CD4-positive, alpha-beta T cell treated with Interleukin-4 for 1 hour (primary cell): ENCODE measurements at places on chromosomes 11 and 22.

DNA sequence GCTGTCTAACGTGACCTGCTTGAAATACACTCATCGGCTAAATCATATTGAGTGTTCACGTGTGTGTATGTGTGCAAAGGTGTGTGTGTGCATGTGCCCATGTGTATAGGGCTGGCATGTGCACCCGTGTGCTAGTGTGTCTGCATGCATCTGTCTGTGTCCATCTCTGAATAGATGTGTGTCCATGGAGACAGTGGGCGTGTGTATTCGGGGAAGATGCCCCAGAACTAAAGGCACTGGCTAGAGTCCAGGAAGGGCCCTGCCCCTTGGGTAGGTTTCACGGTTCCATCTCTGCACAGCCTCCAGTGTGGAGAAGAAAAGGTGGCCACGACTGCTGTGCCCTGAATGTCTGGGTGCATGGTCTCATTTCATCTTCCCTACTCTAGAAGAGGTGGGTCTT is 220.3 kb downstream of the MN1 start:
- DNase-seq = no peak

DNA sequence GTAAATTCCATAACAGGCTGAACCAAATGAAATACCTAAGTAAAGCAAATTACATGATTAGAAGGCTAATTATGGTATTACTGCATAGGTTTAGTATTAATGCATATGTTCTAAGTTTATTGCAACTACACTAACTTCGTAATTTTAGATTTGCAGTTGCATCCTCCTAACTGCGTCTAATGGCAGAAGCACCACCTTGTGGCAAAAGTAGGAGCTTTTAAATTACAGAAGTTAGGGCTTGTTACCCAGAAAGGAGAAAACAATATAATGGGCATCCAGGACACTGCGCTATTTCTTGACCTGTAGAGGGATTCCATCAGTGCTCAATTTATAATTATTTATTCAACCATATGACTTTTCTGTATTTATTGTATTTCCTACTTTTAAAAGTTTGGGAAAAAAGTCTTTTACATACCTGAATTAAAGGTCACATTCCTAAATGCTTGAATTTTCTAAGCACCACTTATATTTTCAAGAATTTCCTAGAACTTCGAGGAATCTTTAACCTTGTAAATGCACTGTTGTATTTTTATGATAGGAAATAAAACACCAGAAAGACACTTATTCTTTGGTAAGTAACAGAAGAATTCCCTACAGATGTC is 16.3 kb upstream of the GPR83 start:
- no peak for DNase-seq

DNA sequence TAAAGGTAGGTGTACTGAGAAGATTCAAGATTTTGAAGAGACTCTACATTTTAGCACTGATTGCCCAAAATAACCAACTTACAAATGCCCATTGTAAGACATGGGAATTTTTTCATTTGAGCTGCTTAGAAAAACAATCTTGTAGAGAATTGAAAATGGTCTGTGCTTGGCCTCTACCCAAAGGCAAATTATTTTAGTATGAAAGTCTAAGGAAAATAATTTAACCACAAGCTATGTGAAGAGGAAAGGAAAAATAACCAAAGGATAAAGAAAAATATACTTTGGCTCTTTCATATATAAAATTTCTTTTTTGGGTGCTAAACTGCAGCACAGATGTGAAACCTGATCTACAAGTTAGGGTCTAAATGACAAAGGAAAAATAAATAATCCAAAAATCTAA is 54.9 kb downstream of the ME3 start:
- no peak for DNase-seq

- no peak for DNase-seq
Observed at GRCh38 chr22:44407171-44407986, 90.7 kb downstream of the RTL6 start.

DNA sequence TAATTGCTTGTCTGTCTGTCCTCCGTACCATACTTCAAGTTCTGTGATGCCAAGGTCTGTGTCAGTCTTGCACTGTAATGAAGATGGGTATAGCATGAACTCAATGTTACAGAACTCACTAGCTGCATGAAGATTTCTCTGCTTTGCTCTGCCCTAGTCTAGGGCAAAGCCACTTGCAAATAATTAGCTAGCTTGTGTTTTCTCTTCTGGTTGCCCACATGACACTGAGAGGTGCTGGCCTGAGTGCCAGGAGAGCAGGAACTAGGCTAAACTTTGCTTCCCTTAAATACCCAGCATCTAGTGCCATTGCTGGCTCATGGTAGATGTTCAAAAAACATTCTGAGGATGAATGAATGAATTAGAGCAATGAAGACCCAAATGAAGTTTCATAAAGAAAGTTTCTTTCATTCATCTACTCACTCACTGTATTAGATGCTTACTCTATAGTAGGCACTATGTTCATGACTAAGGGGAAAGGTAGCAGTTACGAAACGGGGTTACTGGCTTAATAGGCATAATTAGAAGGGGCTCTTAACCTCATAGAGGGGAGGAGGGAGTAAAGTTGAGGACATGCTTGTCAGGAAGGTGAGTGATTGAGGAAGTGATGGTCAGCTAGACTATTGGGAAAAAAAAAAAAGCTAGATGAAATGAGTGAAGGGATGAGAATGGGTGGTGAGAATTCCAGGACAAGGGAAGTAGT is 4.4 kb upstream of the ENDOD1 start:
- no peak for DNase-seq

DNA sequence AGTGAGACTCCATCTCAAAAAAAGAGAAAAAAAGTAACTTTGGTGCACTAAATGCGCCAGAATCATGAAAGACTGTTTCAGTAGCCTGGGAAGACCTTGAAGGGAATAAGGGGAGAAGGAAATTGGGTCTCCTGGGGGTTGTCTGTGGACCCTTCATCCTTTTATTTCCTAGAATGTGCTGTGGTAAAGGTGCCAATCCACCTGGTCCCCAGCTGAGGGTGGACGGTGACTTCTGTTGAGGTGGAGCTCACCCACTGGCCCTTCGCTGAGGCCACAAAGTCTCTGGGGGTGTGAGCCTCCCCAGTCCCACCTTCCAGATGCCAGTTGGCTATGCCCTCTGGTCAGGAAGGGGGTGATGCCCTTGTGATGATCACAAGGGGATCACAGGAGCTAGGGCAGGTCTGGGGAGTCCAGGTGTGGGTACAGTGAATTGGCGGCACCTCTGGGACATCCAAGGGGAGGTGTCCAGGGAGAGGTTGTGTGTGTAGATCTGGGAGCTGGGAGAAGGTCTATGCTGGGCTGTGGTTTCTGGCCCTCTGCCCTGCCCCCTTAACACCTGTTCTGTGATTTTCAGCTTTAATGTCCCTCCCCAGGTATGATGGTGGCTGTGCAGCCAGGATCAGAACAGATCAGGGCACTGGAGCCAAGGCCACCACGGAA is 34.2 kb upstream of the LMO1 start:
- DNase-seq = no peak
